ENCODE measurements at places on chromosomes 6 and 20. TPM values are rescaled to one million over a fixed set of nuclear protein-coding genes. Genes with fewer than 3 reads are reported as not detected.

Gene LTA
- total RNA-seq: not detected

Gene DUSP15
- not detected for total RNA-seq

Gene BLOC1S5
- total RNA-seq: 11.5 TPM

Gene ZSWIM1
- total RNA-seq: 7.5 TPM

Gene HLA-DRB5
- not detected for total RNA-seq

Gene MROH8
- total RNA-seq: 0.35 TPM

Gene MYCT1
- total RNA-seq: not detected

Gene PLCB1
- 0.41 TPM for total RNA-seq

Gene CPXM1
- not detected for total RNA-seq

Gene ADGB
- not detected for total RNA-seq

Gene C6orf58
- 0.10 TPM for total RNA-seq

Gene BHLHE23
- not detected for total RNA-seq

Gene JAG1
- total RNA-seq: 236 TPM

Gene LST1
- 0.34 TPM for total RNA-seq

Gene SYNDIG1
- total RNA-seq: not detected

Gene ACTL10
- 1.1 TPM for total RNA-seq

Gene PGC
- not detected for total RNA-seq

Gene EPM2A
- 2.2 TPM for total RNA-seq

Gene TCP11
- not detected for total RNA-seq

Gene TRIM10
- total RNA-seq: not detected

Gene FOXC1
- 3.5 TPM for total RNA-seq

Gene KATNA1
- total RNA-seq: 23.5 TPM

Gene RSPO3
- not detected for total RNA-seq

Gene PRICKLE4
- total RNA-seq: 0.42 TPM

Gene LY6G6F
- total RNA-seq: not detected

Gene ECI2
- total RNA-seq: 59.6 TPM

Gene SRSF12
- 0.51 TPM for total RNA-seq

Gene LAMA5
- total RNA-seq: 72.6 TPM

Gene TUBB2B
- not detected for total RNA-seq

Gene RAET1L
- 1.1 TPM for total RNA-seq

Gene TSPO2
- total RNA-seq: not detected

Gene OPN5
- not detected for total RNA-seq

Gene REM1
- total RNA-seq: not detected

Gene TAF8
- total RNA-seq: 17.3 TPM

Gene USP49
- 1.3 TPM for total RNA-seq

Gene RBPJL
- not detected for total RNA-seq

Gene SLC52A3
- total RNA-seq: 2.1 TPM

Gene METTL24
- not detected for total RNA-seq

Gene PDYN
- not detected for total RNA-seq

Gene LGSN
- total RNA-seq: not detected

Gene ITPR3
- total RNA-seq: 82.0 TPM

Gene EEF1E1
- total RNA-seq: 57.7 TPM

Gene TMEM200A
- total RNA-seq: 51.2 TPM

Gene COL21A1
- 0.11 TPM for total RNA-seq

Gene WFDC5
- 0.51 TPM for total RNA-seq

Gene STMND1
- not detected for total RNA-seq

Gene JPH2
- total RNA-seq: 7.8 TPM

Gene TRIM40
- not detected for total RNA-seq

Gene CTAGE9
- total RNA-seq: not detected

Gene ATP9A
- 5.9 TPM for total RNA-seq

Gene SLC17A3
- total RNA-seq: not detected

Gene CRISP3
- not detected for total RNA-seq

Gene NKX2-4
- not detected for total RNA-seq

Gene GNRH2
- not detected for total RNA-seq

Gene MMP24
- total RNA-seq: 0.03 TPM

Gene SLC22A2
- total RNA-seq: not detected

Gene TMEM244
- not detected for total RNA-seq

Data from foreskin keratinocyte (primary cell).